Adrenal gland (tissue), 19 donors: ENCODE measurements at places on chromosomes 6 and 20. TPM values are rescaled to one million over a fixed set of nuclear protein-coding genes. Genes with fewer than 3 reads are reported as not detected.

GRCh38 chr6:147161974-147162495 lies 42.2 kb upstream of the STXBP5 start:
- no peak for DNase-seq

The C20orf204 gene
- total RNA-seq, result 1.7 TPM

- no peak for DNase-seq
Measured at GRCh38 chr6:138528137-138528536, 28.8 kb upstream of the NHSL1 start.

GRCh38 chr20:55540486-55540885 lies 464.8 kb downstream of the CBLN4 start:
- no peak for DNase-seq

GRCh38 chr6:93419304-93420162 lies at the start of gene EPHA7:
Gene EPHA7, minus strand, starts transcription at chr6:93419559. Its CDS starts 218 bp downstream, at chr6:93419341.
- peak; percentile 85 for DNase-seq

The ALDH8A1 gene
- total RNA-seq, result 0.43 TPM

The DAAM2 gene
- total RNA-seq, result 61.2 TPM

The GABRR1 gene
- total RNA-seq, result not detected

The SIRPG gene
- total RNA-seq, result not detected

The SCUBE3 gene
- total RNA-seq, result 22.8 TPM

GRCh38 chr6:155084431-155085123 lies 89.5 kb downstream of the TIAM2 start:
- DNase-seq, result no peak

- DNase-seq, result peak; percentile 54
Measured at GRCh38 chr6:138572167-138572875, 73.0 kb upstream of the NHSL1 start.

The LY6G5C gene
- 2.3 TPM for total RNA-seq

- DNase-seq, result no peak
Measured at GRCh38 chr20:24960861-24961260, 11.8 kb downstream of the CST7 start.

DNA sequence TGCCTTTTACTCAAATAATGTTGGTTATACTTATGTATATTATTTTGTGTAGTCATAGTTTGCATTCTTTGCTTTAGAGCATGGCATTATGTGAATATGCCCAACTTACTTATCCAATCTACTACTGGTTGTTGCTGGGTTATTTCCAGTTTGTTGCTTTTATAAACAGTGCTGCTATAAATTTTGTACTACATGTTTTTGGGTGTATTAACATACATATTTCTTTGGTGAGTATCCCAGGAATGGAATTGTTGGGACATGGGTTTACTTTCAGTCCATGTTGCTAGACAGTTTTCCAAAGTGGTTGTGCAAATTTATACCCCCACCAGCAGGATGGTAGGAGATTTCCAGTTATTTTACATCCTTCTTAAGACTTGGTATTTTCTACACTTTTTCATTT lies 157.1 kb upstream of the THEMIS start:
- no peak for DNase-seq

The ZSCAN23 gene
- total RNA-seq, result 4.0 TPM

- DNase-seq, result no peak
Measured at GRCh38 chr6:46242921-46243320, 72.1 kb upstream of the ENPP5 start.

The LINC00237 gene
- not detected for total RNA-seq

DNA sequence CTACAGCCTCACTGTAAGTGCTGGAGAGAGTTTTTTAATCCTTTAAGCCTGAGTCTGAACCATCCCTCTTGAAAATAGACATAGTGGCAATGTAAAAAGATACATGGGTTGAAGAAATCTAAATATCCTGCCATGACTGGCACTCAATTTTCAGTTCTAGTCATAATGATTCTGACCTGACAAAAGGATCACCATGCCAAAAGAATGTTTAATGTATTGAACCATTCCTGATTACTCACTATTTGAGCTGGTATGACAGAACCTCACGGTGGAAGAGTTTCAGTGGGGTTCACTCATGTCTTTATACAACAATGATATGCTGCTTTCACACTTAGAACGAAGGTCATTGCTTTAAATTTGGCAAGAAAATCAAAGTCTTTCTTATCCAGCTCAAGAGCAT lies 93.4 kb downstream of the HIVEP2 start:
- no peak for DNase-seq

The ZBTB46 gene
- 22.4 TPM for total RNA-seq

GRCh38 chr6:153058291-153058690 lies 55.8 kb upstream of the MTRF1L start:
- no peak for DNase-seq

The GGTLC1 gene
- not detected for total RNA-seq

- DNase-seq, result no peak
Measured at GRCh38 chr20:50426866-50427718, 83.1 kb upstream of the PTPN1 start.

The ECT2L gene
- total RNA-seq, result 0.19 TPM

- DNase-seq, result no peak
Measured at GRCh38 chr6:112752305-112752704, 405.2 kb downstream of the RFPL4B start.

DNA sequence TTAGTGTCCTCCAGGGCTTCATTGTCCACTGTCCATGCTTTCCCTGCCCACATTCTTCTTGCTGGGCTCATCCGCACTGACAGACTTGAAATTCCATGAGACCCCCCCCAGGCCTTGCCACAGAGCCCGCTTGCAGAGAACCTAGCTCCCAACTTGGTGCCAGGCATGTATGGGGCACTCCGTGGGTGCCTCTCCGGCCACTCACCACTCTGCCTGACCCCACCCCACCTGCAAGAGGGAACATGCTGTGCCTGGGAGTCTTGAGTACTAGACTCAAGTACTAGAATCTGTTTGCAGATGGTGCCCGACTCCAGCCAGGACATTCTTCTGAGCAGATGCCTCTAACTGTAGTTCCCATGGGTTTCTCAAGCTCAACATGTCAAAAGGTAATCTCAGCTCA lies 47.9 kb downstream of the TRERF1 start:
- no peak for DNase-seq

GRCh38 chr6:139144490-139145085 lies 9.7 kb downstream of the HECA start:
- DNase-seq, result no peak

- no peak for DNase-seq
Measured at GRCh38 chr6:102562713-102563112, 1169.2 kb downstream of the GRIK2 start.

The BIRC7 gene
- total RNA-seq, result not detected

- DNase-seq, result no peak
Measured at GRCh38 chr6:52887910-52888524, 21.5 kb downstream of the GSTA3 start.

The LTB gene
- 2.5 TPM for total RNA-seq

The NRM gene
- total RNA-seq, result 11.7 TPM

The LIME1 gene
- 1.6 TPM for total RNA-seq

GRCh38 chr6:118875672-118876071 lies 18.3 kb upstream of the ASF1A start:
- no peak for DNase-seq

- no peak for DNase-seq
Measured at GRCh38 chr6:137950581-137950980, 83.5 kb downstream of the TNFAIP3 start.

- DNase-seq, result no peak
Measured at GRCh38 chr20:38060536-38060935, 27.0 kb downstream of the RPRD1B start.

DNA sequence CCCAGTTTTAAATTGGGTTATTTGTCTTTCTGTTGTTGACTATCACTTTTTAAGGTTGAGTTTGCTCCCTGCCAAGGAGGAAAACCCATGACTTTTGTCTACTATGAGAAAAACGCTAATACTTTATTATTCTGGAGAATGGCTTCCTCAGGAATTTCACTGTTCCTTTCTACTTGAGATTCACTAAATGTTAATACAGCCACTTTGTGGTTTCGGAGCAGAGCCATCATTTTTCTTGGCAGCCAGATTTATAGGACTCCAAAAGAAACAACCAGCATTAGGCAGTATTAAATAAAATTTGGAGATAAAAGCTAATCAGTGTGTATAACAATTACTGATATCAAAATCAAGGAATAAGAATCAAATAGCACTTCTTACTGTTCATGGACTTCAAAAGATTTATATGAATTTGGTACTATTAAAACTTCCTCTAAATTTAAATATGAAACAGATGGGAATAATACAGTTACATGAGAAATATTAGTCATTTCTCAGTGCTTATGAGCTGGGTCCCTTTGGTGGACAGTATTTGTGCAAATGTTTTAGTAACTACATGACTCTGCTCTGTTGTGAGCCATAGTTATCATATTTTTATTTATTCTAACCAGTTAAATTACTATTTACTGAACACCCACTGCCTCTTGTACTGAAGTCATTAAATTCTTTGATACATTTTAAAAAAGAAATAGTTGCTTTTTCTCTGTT lies 64.1 kb upstream of the FBXO30 start:
- no peak for DNase-seq

The F13A1 gene
- total RNA-seq, result 461 TPM

DNA sequence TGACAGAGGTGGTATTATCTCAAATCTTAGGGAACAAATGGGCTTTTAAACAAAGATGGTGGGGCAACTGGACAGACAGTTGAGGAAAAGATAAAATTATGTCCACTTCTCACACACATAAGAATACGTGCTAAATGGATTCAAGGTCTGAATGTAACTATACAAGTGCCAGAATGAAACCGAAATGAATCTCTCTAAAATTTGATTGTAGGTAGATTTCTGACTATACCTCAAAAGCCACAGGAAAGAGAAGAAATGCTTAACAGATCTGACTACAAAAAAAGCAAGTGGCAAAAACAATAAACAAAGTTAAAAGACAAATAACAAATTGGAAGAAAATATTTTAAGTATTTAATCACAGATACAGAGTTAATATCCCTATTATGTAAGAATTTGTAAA lies 182.7 kb upstream of the OLIG3 start:
- DNase-seq, result no peak

DNA sequence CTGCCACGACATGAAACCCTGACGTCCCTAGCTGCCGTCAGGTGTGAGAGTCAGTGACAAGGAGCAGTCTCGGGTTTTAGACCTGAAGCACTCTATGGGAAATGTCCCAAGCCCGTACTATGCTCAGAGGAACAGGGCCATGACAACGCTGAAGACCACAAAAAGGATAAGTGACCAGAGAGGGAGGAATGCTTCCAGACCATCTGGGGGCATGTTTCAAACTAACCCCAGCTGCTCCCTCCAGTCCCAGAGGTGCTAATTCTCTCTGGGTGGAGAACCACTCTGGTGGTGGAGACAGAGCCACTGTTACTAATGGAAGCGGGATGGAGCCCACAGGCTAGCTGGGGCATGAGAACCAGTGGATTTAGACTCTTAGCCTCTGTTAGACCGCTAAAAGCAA lies 8.7 kb downstream of the AURKA start:
- no peak for DNase-seq

- DNase-seq, result peak; percentile 29
Measured at GRCh38 chr6:136102991-136103688, 147.0 kb downstream of the MTFR2 start.

- DNase-seq, result no peak
Measured at GRCh38 chr6:50706575-50706974, 6.8 kb upstream of the TFAP2D start.

GRCh38 chr6:37483917-37484785 lies 15.5 kb downstream of the CCDC167 start:
- peak; percentile 66 for DNase-seq

DNA sequence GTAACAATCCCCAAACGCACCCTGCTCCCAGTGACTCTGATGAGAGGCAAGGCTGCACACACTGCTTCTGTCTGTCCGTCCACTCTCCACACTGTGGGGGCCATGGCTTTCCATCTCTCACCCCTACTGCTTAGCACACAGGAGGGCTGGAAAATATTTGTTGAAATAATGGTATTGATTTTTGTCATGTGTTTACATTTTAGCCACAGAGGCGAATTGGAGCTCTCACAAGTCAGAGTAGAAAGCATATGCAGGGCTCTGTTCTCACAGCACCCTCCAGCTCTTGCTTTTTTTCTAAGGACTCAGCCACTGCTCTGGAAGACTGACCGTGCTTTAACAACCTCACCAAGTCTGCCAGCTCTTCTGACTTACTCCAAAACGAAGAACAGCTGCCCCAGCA lies 273.8 kb downstream of the GMDS start:
- DNase-seq, result no peak

- no peak for DNase-seq
Measured at GRCh38 chr20:7695635-7696034, 244.6 kb downstream of the HAO1 start.

GRCh38 chr6:107807196-107807811 lies 16.8 kb downstream of the SCML4 start:
- DNase-seq, result no peak

GRCh38 chr6:167663784-167664443 lies 162.8 kb upstream of the AFDN start:
- DNase-seq, result no peak

- DNase-seq, result no peak
Measured at GRCh38 chr6:15255481-15255880, 9.6 kb downstream of the JARID2 start.

DNA sequence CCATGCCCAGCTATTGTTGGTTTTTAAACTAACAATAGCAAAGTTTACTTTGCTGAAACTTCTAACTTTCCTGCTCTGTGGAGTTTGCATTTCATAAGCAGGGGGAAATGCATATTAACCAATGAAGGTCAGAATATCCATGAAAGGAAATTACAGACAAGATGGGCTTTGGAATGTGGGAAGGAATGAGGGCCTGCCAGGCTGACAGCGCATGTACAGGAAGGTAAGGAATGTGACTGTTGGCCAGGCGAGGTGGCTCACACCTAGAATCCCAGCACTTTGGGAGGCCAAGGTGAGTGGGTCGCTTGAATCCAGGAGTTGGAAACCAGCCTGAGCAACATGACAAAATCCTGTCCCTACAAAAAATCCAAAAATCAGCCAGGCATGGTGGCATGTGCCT lies 49.6 kb downstream of the CDK5RAP1 start:
- no peak for DNase-seq

The EPB41L2 gene
- total RNA-seq, result 92.0 TPM

The VIP gene
- total RNA-seq, result 1.4 TPM

DNA sequence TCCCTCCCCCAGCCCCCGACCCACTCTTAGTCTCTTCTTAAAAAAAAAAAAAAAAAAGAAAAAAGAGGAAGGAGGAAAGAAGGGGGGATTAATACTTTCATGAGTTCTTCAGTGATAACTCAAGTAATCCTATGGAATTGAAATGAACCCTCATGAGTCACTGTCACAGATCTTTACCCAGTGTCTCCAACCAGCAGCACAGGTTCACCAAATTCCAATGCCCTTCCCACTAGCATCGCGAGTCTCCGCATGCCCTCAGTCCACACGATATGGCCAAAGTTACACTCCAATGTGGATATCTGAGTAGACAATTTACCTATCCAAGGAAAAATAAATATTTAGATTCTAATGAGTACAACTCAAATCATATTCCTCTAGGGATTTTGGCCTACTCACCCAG lies 74.5 kb downstream of the MDN1 start:
- DNase-seq, result no peak

The BEND6 gene
- total RNA-seq, result 1.4 TPM

The HSPA1L gene
- total RNA-seq, result 3.1 TPM

GRCh38 chr6:132466952-132467351 lies 46.0 kb downstream of the STX7 start:
- no peak for DNase-seq

- peak; percentile 20 for DNase-seq
Measured at GRCh38 chr20:16158090-16158975, 414.9 kb downstream of the KIF16B start.

- DNase-seq, result no peak
Measured at GRCh38 chr6:156875062-156875461, 97.9 kb downstream of the ARID1B start.
